ENCODE measurements at places on chromosomes 11 and 22.

GRCh38 chr11:102762361-102762767, 18.1 kb downstream of the MMP10 start:
- DNase-seq = no peak

DNA sequence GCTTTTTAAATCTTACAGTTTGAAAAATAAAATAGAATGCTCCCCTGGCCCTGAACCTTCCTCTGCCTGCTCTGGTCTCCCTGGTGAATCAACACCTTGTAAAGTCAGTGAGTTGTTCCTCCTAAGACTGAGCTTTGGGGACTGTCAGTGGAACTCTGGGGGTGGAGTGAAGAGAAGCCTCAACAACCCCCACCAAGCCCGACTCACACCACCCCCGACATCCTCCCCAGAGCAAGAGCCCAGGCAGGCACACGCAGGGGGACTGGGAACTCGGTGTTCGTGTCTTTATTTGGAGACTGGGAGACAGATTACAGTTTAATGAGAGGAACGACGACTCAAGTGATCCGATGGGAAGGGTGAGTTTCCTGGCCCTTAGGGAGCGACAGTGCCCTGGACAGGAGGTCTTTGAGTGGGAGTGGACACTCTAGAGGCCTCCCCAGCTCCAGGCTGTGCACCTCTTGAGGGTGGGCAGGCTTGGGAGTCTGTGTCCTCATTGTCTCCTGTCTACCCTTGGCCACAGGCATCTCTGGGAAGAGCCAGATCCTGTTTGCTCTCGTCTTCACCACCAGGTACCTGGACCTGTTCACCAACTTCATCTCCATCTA, 6.2 kb downstream of the KDELR3 start:
- no peak for DNase-seq

DNA sequence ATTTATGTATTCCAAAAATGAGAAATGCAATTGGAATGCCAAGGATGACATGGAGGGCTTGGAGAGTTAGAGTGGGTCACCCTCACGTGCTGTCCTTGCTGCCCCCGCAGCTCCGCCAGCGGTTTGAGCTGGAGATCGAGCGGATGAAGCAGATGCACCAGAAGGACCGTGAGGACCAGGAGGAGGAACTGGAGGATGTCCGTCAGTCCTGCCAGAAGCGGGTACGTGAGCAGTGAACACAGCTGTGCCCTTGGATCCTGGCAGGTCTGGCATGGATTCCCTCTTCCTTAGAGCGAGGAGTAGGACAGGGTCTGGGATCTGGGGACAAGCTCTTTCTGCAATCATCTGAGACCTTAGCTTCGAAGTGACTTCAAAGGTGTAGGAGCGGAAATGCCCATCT, 166.2 kb downstream of the MYO18B start:
- no peak for DNase-seq

DNA sequence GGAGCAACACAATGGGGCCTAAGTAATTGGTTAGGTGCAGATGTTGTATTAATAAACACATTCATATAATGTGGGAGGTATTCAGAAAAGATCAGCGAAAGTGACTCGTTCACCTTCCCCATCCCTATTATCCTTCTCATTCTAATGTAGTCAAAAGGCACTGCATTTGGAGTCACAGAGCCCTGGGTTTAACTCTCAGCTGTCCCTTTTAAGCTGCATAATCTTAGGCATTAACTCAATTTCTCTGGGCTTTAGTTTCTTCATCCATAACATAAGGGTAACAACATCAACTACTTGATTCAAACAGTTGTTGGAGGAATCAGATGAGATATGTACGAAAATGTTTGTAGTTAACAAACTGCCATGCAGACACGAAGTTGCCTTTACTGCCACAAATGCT, 187.6 kb upstream of the PITPNB start:
- DNase-seq = no peak

DNA sequence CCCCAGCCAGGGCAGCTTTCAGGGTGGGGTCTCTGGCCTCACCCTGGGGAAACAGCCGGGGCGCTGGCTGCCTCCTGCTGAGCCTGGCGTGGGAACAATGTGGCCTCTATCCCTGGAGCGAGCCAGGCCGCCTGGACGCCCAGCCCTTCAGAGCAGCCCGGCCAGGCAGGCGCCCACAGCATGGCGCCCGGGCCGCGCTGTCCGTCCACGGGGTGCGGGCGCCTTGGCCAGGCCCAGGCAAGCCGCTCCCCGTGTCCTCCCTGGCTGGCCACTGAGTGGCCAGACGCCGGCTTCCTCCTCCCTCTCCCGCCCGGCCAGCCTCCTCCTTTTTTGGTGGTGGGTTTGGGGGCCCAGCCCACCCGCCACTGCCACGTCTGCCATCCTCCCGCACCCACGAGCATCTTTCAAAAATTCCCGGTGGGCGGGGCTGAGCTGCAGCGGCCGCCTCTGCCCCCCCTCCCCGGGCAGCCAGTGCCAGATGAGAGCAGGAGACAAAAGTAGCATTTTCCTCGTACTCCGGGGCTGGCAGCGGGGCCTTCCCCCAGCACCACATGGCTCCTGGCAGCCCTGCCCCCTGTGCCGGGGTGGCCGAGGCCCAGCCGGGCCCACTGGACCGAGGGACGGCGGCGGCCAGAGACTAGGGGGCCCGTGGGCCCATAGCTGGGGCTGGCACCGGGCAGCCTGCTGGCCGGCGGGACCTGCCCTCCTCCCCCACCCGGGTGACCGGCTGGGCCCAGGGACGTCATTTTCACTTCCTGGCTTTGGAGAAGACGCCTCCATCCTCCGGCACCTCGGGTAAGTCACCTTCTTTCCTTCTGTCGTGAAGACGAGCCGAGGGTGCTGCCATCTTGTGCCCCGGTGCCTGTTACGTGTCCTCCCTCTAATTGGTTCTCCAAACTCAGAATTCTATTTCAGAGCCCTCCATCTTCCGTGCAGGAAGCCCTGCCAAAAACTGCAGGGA, 70.2 kb upstream of the PPARA start:
- DNase-seq = peak; percentile 94

DNA sequence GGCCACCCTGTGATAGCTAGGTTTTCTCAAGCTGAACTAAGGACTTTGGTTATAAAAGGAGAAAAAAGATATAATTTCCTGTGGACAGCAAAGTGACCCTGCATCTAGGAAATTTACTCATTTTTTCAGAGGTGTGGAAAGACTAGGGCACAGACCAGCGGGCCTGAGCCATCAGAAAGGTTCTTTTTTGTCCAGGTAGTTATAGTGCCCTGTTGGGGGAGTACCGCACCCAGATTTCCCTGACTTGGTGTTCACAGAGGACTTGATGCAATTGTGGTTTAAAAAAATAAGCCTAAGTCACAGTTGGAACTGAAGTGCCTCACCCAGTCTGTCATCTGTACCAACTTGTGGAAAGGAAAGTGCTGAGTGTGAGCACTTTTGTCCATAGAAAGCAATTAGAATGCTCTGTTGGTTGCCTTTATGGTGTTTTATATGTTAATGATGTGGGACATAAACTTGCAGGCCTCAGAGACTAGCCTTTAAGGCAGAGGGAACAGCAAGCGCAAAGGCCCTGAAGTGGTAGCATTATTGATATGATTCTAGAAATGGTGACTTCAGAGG, 3.1 kb downstream of the SYT9 start:
- DNase-seq = no peak

GRCh38 chr22:39230261-39231196, 14.3 kb downstream of the PDGFB start:
- no peak for DNase-seq

DNA sequence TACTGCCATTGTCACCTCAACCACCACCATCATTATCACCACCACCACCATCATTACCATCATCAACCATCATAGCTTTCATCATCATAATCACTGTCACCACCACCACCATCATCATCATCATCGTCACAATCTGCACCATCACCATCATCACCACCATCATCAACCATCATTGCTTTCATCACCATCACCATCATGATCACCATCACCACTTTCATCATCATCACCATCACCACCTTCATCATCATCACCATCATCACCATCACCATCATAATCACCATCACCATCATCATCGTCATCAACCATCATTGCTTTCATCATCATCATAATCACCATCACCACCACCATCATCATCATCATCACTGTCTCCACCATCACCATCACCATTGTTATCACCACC, 8.7 kb upstream of the OSBPL5 start:
- DNase-seq = no peak

- DNase-seq = no peak
Measured at GRCh38 chr11:10618490-10618889, 50.0 kb upstream of the LYVE1 start.

DNA sequence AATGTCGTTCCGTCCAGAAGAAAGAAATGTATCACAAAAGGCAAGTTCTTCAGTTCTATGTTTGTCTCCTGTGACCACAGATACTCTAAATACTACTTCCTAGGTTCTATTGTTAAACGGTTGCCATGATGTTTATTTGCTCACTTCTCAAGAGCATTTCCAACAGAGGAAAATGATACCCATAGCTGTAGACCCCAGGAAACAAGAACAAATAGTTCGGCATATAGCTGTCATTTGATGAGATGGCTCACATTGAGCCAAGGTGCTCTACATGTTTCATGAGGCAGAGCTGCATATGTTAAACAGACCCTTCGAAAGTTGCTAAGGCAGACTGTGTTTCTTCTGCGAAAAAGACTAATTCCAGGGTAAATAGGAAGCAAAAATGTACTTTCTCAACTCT, 15.4 kb upstream of the ANGPTL5 start:
- DNase-seq = no peak

- DNase-seq = no peak
Measured at GRCh38 chr11:4514196-4514595, 30.8 kb upstream of the OR52M1 start.

DNA sequence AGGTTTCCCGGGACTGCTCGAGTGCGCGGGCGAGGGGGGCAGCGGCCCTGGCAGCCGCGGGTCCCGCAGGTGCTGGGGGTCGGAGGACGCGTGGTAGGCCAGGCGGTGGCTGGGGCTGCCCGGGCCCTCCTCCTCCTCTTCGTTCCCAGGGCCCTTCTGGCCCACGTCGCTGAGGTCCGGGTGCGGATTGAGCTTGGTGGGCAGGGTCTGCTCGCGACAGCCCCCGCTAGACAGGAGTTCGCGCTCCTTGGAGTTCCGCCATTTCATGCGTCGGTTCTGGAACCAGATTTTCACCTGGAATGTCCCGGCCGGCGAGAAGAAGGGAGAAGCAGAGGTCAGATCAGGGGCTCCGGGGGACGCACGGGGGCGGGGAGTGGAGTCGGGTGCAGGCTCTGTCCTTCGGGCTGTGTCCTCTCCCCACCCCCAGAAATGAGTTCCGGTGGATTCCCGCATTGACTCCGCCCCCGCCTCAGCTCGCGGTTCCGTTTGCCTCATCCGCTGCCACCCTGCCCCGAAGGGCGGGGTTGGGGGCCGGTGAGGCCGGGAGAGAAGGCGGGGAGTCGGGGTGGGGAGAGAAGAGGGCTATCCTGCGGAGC, 3.9 kb downstream of the DBX1 start:
- DNase-seq = no peak

GRCh38 chr11:101960231-101960630, 43.9 kb upstream of the ANGPTL5 start:
- no peak for DNase-seq

DNA sequence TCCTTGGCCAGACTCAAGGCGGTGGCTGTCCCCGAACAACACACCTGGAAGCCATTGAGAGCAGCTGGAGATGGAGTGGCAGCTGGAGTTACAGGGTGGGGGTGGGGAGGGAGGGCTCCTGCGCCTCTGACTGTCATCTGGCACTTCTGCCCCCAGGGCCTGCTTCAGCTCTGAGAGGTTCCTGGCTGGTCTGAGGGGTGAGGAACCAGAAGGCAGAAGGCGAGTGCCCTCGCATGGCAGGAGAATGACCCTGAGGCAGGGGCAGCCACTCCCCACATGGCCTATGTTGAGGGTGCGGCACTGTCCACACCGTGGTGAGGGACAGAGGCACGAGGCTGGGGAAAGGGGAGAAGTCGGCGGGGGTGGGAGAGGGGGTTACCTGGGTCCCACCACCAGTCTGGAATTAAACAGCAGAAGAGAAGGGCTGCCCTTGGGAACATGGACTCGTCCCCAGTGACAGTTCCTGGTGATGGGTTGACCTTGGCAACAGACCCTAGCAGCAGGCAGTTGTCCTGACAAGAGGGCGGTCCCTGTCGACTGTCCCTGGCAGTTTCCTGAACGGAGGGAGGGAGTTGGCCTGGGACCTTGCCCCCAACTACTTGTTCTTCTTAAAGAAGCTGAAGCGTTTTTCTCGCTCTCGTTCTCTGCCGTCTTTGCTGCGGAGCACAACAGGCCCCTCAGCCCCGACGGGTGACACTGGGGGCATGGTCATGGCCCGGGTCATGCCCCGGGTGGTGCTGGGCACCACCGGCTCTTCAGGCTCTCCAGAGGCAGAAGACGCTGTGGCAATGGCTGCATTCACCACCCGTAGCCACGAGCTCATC, 7.8 kb upstream of the RBM4B start:
- DNase-seq = no peak

DNA sequence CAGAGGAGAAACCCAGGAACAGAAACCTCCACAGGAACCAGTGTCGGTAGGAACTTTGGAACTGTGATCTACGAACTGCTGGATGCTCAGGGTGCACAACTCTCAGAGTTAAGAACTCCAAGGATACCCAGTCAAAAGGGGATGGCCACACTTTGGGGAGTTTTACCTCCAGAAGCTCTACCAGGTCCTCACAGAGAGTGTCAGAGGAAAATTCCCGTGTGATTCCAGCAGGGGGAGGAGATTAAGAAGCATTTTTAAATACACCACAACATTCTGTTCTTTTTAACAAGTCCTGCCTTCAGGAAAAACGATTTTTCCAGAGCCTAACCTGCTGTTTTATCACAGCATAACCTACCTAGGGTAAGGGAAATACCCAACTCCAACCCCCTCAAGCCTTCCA, 104.0 kb downstream of the SOX6 start:
- DNase-seq = no peak

DNA sequence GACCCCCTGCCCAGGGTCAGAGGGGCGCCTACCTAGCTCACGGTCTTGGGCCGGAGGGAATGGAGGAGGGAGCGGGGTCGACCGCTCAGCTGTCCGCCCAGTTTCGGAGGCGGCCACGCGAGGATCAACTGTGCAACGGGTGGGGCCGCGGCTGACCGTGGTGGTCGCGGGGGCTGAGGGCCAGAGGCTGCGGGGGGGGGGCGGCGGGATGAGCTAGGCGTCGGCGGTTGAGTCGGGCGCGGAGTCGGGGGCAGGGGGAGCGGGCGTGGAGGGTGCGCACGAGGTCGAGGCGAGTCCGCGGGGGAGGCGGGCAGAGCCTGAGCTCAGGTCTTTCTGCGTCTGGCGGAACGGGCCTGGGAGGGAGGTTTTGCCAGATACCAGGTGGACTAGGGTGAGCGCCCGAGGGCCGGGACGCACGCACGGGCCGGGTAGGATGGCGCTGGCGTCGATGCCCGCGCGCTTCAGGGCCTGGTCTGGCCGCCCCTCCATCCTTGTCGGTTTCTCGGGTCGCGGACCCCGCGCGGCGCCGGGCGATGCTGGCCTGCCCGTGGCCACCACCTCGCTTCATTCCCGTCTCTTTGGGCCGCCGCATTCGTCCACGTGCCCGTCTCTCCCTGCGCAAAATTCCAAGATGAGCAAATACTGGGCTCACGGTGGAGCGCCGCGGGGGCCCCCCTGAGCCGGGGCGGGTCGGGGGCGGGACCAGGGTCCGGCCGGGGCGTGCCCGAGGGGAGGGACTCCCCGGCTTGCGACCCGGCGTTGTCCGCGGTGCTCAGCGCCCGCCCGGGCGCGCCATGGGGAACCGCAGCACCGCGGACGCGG, at the start of gene DRD4:
Gene DRD4, plus strand, starts transcription at position 759 of the 822 bp plus-strand sequence. Its CDS starts 36 bp downstream, at position 795.
- DNase-seq = peak; percentile 31

- no peak for DNase-seq
Measured at GRCh38 chr11:134815404-134815803, 403.4 kb upstream of the B3GAT1 start.

GRCh38 chr22:41028841-41029240, 63.6 kb upstream of the EP300 start:
- peak; percentile 93 for DNase-seq

GRCh38 chr22:29948385-29948769, 65.4 kb downstream of the MTMR3 start:
- DNase-seq = no peak

GRCh38 chr11:88631497-88631896, 294.0 kb upstream of the CTSC start:
- no peak for DNase-seq

Measured in fibroblast of gingiva (primary cell).